NCI-H2081 treated with DMSO at 0.1 percent for 48 hours (cell line): ENCODE measurements at places on chromosomes 5 and 9.
A peak's percentile ranks its signal among the peaks of the same experiment; 100 is the strongest.

- DNase-seq: no peak
These were observed 176.5 kb upstream of the GAS1 start for GRCh38 chr9:87123830-87124229.

DNA sequence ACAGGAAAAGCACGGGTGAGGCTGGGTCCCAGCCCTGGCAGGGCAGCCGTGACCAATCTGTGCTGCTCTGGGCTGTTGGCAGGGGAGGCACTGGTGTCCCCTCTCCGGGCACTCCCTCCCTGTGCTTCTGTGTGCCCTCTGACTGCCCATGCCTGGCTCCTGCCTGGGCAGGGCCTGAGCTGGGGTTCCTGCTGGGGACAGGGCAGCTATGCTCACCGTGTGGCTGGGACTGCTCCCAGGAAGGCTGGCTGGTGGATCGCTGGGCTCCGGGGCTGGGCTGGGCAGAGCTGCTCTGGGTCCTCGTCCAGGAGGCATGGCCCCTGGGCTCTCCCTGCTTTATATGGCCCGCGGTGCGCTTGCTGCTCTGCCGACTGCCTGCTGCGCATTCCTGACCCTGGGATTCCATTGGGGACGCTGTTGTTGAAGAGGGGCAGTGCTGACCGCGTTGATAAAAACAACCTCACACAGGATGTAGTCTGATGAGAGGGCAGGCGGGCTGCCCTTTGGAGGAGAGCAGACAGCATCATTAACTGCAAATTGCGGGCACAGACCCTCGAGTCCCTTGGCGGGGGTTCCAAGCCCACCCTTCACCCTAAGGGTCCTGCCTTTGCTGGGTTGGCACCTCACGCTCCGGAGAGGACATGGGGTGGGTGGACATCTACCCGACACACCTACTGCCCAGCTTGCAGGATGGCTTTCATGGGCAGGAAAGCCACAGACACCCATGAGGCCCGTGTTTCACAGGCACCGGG, 955 bp downstream of the QRFP start:
- no peak for DNase-seq

DNA sequence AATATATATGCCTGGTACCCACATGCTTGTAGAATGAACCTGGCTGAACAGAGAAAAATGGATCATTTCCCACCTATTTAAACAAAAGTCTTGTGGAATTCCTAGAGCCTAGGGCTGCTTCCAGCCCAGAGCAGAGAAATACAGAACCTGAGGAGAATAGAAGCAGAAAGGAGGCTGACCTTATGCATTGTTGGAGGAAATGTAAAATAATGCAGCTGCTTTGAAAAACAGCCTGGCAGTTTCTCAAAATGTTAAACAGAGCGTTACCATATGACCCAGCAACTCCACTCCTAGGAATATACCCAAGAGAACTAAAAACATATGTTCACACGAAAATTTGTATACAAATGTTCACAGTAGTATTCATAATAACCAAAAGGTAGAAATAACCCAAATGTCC, 15.1 kb downstream of the MAPKAP1 start:
- DNase-seq: no peak

DNA sequence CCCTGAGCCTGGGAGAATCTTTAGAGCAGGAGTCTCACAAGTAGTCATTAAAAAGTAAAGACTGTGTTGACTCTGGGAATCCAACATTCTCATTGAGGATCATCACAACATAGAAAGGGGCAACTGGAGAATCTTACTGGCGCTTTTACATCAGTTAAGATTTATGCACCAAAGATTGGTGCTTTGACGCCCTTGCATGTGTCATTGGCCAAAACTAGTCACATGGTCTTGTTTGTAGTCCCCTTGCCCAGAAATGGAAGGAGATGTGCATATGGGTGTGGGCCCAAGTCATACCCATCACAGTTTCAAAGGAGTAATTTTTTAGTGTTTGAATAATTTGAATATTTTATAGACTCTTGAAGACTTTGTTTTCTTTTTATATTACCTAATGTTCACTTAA, 228.2 kb downstream of the PRR16 start:
- DNase-seq: no peak

DNA sequence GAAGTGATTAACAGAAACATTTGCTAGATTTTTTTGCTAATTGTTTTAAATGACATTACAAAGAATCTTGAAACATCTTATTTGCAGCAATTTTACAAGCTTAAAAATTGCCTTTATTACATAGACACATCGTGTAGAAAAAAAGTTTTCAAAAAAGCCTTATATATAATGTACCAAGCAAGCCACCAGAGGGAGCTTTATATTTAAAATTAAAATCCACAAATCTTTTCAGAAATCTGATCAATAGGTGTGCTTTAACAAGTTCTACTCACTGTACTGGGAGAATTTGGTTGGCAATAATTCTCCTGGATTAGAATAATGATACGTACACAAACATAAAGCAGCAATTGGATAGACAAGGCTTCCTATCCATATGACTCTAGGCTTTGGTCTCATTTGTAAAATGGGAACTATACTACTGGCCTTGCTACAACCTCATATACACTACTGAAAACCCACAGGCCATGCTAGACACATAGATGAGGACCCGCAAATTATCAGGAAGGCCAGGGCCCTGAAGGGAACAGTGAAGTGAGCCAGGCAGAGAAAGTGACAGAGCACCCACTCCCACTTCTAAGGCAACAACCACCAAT, 4.8 kb downstream of the PSMB7 start:
- DNase-seq: no peak

DNA sequence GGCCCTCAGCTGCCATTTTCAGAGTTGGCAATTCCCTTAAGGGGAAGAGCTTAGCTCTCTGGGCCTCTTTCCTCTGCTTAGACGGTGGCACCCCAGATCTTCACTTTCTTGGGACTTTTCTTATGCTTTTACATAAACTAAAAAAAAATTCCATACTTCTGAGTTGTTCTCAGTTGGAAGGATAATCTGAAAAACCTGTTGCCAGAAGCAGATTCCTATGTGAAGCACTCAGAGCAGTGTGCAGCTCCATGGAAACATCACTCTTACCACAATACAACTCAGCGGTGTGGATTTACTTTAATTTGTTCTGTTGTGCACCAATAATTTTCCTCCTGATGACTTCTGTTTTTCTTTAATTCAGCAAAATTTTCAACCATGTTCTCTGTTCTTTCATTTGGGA, 44.1 kb upstream of the MROH2B start:
- DNase-seq: no peak

DNA sequence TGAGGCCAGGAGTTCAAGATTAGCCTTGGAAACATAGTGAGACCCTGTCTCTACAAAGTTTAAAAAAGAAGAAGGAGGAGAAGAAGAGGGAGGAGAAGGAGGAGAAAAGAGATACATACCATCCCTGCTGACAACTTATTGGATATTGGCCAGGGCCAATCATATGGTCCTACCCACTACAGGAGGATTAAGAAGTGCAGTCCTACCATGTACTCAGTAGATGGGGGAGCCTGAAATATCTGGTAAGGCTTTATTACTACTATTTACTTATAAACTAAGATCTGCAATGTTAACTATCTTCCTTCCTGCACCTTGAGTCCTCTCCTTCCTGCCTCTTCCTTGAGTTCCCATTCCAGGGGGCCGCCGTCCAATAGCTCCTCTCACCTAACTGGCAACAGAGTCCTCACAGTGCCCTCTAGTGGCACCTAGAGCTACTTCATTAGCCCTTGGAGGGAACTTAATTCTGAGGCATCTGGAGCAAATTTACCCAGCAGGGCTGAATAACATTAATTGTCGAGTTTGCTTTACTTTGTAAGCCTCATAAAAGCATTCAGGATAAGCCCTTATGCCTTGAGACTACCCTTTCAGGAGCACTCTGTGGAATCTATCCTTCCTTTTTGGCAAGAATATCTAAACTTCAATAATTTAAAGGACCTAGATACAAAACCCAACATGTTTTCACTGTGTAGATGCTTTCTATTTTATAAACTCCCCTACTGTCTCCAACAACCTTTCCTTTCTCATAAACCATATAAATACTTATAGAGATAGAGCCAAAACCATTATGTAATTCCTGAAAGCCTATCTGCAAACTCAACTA, 39.1 kb upstream of the RANBP6 start:
- DNase-seq: peak; percentile 72

- no peak for DNase-seq
These were observed 66.8 kb downstream of the ARL15 start for GRCh38 chr5:54243483-54244080.

DNA sequence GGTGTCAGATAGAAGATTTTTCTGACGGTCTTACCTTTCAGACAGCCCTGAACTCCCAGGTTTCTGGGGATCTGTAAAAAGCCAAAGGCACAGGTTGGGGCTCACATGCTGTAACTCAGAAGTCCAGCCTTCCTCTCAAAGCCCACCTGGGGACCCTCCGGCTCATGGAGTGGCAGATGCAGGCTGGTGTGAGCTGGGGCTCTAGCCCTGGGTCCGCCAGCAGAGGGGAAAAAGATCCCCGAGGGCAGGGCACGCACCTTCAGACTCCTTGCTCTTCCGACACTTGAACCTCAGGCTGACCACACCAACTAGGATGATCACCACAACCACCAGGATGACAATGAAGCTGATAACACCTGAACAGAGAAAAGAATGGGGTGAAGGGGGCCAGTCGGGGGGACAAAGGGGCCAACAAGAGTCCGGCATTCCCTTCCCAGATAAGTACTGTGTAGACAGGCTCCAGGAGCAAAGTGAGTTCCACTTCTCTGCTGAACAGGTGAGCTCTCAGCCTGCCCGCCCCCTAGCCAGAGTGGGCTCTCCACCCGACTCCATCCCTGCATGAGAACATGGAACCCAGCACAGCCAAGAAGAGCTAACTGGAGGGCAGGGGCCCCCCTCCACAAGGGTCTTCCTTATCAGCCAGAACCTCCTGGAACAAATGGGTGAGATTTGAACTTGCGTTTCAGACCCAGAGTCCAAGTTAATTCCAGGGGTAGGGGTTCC, 7.8 kb downstream of the ECSCR start:
- no peak for DNase-seq

GRCh38 chr5:159132429-159133040, 32.8 kb upstream of the EBF1 start:
- no peak for DNase-seq

DNA sequence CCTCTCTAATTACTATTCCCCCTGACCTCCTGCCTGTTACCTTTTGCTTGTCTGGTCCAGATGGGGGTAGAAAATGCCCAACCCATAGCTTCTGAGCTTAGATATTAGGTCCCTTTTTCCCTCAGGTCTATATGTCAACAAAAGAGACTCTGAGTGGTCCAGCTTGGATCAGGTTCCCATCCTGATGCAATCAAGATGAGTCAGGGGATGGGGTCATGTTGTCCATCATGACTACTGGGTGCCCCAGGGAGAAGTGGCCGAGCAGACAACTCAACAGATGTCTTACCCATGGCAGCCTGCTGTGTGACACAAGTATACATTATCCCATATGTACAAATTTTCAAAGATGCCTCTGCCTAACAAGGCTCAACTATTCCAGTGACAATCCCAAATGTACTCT, 9.1 kb upstream of the ANKH start:
- no peak for DNase-seq

DNA sequence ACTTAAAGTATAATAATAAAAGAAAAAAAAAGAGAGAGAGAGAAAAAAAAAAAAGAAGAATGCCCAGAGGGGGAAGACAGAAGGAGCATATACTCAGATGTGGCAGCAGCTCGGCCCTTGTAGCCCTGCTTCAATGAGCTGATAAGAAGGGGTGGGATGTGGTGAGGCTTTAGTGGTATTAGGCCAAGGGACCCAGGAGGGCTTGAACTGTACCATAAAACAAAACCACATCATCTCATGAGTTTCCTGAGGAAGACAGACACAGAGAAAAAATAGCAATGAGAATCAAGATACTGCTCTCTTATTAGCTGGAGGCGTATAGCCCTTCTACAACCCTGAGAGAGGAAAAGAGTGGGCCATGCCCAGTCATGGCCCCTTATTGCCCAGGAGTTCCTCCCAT, 72.8 kb downstream of the SLC1A1 start:
- no peak for DNase-seq

DNA sequence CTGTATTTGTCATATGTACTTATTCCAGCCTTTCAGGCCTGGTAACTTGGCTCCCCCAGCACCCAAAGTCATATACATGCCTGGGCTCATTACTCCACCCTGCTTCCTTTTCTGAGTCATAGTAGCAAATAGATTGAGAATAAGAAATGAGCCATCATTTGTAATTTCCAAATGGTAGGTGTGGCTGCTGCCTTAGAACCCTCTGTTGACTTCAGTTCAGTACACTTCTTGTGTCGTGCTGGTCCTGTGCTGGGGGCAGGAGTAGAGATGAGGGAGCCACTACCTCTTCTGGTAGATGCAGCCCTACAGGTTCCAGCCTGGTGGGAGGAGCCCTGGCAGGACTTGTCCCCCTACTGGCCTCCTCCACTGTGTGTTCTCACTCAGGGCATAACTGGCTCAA, 11.1 kb downstream of the GM2A start:
- no peak for DNase-seq

- DNase-seq: no peak
These were observed 29.9 kb downstream of the SPACA9 start for GRCh38 chr9:132908635-132909034.

GRCh38 chr9:22118810-22119521, 109.9 kb upstream of the CDKN2B start:
- no peak for DNase-seq

- no peak for DNase-seq
These were observed 590.4 kb downstream of the PRELID2 start for GRCh38 chr5:145244788-145245187.

GRCh38 chr9:95157481-95158151, 159.9 kb downstream of the FANCC start:
- DNase-seq: no peak

GRCh38 chr5:154727361-154727760, 27.8 kb upstream of the LARP1 start:
- DNase-seq: no peak

DNA sequence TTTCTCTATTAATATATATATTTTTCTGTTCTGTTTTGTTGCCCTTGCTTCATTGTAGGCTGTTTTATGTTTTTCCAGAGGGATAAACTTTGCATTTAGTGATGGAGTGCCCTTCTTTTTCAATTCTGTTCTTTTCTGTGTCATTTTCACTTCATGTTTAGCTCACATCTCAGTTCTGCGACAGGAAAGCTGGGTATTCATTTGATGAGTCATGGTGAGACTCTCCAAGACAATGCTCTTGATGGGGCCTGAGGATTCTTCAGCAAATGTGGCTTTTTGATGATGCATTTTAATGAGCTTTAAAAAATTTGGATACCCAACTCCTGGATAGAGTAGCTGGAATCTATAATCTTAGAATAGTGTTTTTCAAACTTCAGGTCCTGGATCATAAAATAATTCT, 56.5 kb upstream of the SPATA31D4 start:
- no peak for DNase-seq

DNA sequence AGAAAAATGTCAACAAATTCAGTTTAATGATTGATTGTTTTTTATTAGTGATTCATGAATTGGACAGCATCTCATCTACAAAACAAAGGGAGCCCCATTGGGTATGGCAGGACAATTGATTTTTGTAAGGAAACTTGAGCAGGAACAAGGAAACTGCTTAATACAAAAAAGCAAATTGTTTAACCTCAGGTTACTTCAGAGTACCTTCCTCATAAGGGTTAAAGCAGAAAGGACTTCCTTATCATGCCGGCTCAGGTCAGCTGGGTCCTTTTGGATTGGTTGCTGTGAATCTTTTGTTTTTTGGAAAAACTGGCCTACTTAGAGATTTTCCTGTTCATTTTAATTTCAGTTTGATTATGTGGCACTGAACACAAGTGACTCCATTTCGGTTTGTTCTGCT, 211.8 kb downstream of the ARRDC3 start:
- DNase-seq: no peak
